Urothelium cell line (cell line): ENCODE measurements at places on chromosomes 3 and 15.

DNA sequence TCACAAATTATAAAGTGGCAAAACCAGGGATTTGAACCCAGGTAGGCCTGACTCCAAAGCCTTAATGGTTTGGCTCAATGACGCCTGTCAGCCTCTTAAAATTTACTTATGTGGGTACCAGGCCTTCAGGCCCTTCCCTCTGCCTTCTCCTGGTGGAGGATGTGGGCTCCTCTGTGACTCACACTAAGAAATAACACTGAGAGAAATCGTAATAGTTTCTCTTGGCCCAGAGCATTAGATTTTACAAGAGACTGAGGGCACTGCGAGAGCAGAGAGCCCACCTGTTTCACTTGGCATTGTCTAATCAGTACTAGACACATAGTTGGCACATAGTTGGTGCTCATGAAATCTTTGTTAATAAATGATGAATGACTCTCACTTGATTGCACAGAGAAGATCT lies 505.2 kb downstream of the SHQ1 start:
- peak; percentile 57 for DNase-seq

- no peak for DNase-seq
Observed at GRCh38 chr3:45008117-45008516, 18.0 kb upstream of the CLEC3B start.

DNA sequence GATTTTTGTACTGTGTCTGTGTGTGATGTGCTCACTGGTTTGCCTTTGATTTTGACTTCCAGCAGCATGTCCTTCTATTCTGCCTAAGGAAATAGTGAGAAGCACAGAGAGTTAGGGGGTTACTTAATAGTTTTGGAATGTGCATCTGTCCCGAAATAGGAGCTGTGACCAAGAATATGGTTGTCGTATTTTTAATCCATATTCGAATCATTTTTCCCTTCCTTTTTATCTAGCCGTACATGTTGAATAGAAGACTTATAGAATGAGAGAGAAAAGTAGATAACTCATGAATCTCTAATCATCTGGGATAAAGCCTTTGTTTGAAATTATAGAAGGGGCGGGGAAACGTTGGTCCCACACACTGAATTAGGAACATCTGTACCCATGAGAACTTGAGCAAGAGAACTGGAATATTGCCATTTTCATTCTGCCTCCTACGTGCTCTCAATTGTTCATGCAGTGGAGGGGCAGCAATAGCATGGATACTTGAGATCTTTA lies 23.6 kb downstream of the CRTC3 start:
- peak; percentile 29 for DNase-seq

DNA sequence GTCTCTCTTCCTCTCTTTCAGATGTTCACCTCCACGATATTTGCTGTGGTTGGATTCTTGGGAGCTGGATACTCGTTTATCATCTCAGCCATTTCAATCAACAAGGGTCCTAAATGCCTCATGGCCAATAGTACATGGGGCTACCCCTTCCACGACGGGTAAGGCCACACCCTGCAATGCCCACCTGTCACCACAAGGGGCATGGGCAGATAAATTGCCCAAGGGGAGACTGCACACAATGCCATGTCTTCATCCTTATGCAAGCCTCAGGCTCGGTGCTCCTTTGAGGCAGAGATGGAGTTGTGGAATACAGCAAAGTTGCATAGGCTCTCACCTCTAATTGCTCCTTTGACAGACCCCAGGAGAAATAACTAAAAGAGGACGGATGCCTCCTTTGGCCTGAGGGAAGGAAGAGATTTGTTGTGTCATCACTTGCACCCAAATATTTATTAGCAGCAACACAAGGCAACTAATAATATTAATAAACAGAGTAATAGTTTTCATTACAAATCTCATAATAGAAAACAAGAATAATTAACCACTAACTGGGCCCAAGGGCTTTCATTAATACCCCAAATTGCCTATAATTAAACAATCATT lies 13.2 kb downstream of the TM4SF4 start:
- DNase-seq, result peak; percentile 18

DNA sequence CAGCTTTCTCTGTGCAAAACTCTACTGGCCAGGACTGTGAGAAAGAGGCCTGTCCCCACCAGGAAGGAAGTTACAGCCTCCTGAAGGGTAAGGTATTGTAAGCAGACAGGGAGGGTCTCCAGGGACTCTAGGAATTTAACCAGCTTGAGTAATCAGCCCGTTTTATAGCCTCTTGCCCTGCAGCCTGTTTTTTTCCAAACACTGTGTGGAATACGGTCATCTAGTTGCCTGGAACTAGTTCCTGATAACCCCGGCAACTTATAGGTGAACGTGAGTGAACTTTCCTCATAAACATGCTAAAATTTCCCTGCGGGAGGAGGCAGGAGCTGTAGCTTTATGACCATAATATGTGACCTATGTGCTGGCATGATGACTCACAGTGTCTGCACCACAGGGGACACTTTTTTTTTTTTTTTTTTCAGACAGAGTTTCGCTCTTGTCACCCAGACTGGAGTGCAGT lies 60.1 kb upstream of the DAZL start:
- peak; percentile 36 for DNase-seq

- peak; percentile 98 for DNase-seq
Observed at GRCh38 chr15:67521029-67521782, at the start of gene C15orf61. Gene C15orf61, plus strand, starts transcription at chr15:67521131. Its CDS starts 118 bp downstream, at chr15:67521249.

DNA sequence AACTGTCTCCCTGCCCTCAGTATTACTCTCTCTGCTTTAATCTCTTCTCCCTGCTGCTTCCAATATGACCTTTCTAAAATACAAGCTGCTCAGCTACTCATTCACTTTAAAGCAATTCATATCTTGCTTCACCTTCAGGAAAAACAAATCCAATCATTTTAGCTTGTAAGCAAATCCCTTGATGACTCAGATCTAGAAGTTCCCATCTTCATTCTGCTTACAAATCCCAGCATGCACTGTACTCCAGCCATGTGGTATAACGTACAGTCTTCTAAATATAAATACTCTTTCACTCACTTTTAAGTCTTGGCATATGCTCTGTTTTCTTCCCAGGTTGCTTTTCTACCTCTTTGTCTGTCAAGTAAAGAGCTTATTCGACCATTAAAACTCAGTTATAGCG lies 1009.1 kb upstream of the SEMA6D start:
- DNase-seq, result no peak

- DNase-seq, result no peak
Observed at GRCh38 chr15:59723687-59724346, 34.7 kb upstream of the BNIP2 start.

DNA sequence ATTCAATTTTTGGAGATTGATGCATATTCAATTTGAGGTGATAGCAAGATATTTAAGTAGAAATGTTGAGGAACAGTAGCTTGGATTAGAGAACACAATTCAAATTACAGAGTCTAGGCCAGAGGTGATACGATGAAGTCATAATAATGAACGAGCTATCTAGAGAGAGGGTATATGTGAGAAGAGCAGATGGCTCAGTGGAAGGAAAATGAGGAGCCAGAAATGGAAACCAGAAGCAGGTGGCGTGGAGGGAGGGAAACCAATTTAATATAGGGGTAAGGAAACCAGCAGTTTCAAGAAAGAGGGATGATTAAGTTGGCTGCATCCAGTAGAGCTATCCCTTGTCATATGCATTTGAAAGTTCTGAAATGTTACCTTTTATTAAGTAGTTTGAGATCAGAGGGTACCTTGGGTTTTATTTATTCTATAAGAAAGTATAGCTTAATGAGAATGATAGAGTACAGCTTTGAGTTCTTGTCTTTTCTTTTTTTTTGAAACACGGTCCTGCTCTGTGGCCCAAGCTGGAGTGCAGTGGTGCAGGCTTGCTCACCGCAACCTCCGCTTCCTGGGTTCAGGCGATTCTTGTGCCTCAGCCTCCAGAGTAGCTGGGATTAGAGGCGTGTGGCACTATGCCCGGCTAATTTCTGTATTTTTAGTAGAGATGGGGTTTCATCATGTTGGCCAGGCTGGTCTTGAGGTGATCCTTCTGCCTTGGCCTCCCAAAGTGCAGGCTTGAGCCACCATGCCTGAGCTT lies 22.1 kb downstream of the NCK1 start:
- DNase-seq, result no peak
